ENCODE measurements at places on chromosomes 3 and 15. TPM values are rescaled to one million over a fixed set of nuclear protein-coding genes. Genes with fewer than 3 reads are reported as not detected.

DNA sequence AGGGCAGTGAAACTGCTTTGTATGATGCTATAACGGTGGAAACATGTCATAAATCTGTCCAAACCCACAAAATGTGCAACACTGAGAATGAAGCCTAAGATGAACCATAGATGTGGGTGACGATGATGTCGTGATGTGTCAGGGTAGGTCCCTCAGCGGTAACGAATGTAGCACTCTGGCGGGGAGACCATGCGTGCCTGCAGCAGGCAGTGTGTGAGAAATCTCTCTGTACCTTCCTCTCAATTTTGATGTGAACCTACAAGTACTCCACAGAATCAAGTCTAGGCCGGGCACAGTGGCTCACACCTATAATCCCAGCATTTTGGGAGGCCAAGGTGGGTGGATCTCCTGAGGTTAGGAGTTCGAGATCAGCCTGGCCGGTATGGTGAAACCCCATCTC lies 268.2 kb upstream of the LYSMD4 start:
- DNase-seq = no peak

The RLBP1 gene
- not detected for total RNA-seq

DNA sequence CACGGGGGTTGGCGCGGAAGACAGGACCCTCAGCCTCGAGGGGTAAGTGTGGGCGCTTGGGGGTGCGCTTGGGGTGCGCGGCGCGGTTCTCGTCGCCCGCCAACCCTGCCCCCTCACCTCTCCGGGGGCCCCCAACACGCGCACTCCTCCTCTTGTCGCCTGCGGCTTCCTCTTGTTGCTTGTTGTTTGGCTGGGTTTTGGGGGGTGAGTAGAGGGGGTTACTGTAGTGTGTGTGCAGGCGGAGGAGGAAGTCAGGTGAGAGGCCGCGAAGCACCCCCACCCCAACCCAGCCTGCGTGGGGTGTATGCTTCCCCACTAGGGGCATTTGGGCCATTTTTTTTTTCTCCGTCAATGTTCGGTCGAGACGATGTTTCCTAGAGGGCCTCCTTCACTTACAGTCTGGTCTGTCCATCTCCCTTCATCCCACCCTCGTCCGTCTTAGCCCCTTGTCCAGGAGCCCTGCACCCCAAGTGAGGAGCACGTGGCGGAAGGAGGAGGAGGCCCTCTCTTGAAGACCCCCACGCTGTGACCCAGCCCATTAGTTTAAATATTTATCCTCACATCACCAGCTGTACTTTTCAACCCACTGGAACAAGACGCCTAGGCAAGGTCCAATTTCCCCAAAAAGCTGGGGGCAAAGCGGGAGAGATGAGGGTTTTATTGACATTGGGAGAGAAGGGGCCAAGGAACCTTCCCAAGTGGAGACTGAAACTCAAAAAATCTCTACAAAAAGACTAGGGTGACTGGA lies 20.4 kb upstream of the SATB1 start:
- DNase-seq = peak; percentile 12

GRCh38 chr15:80160570-80161156 lies 7.9 kb downstream of the FAH start:
- DNase-seq = peak; percentile 54

DNA sequence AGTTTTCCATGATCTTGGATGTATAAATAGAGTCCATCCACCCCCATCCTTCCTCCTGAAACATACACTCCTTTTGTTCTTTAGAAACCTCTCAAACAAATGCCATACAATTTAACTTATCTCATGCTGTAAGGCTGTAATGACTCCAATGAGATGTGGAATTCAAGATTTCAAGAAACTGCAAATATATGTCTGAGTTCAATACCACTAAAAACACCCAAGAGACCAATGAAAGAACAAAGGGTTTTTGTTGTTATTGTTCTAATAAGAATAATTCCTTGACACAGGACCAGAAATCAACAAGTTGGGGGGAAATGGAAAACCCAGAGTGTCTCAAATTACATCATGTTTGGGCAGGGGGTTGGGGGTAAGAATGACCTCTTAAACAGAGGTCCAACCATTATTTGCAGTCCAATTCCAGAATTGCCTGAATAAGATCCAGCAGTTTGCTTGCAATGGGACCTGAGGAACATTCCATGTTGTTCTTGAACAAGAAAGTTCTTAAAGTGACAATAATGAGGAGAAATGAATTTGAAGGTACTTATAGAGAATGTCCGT lies 48.6 kb upstream of the TGFBR2 start:
- DNase-seq = no peak

Data from gastrocnemius medialis (tissue), 4 donors.